Activated naive CD4-positive, alpha-beta T cell (primary cell): ENCODE measurements at places on chromosomes 7 and 10.

GRCh38 chr10:63007112-63007511 lies 126.0 kb upstream of the NRBF2 start:
- no peak for DNase-seq

GRCh38 chr7:43337191-43337590 lies 224.7 kb downstream of the HECW1 start:
- no peak for DNase-seq

GRCh38 chr7:66905278-66905677 lies 15.7 kb upstream of the TMEM248 start:
- no peak for DNase-seq

DNA sequence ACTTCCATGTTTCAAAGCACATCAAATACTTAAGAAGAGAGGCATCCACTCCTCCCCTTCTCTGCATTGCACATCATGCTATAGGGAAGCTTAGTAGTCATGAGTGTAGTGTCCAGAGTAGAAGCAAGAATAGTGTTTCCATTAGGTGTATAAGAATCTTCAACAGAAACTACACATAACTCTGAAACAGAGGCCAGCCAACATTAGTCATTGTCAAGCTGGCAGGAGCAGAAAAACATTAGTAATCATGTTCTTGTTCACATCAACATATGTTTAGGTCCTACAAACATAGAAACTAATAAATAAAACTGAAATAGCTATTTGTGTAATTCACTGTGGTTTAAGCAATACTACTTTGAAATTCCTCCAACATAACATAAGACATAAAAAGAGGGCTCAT lies 370.2 kb downstream of the PPP1R3A start:
- DNase-seq: no peak

DNA sequence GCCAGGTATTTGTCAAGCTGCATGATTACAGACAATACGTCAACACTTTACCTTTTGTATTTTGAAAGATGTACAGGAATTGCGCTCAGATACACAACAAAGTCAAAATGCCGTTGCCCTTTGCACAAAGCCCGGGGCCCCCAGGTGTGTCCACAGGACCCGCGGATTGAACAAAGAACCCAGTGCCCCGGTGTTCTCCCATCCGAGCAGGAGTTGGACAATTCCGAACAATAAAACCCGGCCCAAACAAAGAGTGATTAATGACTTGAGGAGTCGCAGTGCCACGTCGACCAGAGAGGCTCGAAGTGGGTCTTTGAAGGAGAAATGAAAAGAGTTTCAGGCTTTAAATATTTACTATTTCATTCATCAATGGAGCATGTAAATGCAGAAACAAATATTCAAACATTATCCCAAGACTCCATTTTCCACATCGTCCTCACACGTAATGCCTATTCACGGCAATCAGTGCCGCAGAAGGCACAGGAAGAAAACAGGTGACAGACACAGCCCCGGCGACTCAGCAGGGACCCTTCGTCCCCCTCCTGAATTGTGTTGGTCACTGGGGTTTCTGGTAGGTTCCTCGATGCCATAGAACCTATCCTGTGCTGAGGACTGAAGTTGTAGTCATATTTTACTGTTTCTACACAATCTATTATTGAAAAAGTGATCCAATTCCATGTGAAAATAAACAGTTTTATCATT lies 70.9 kb upstream of the MGMT start:
- no peak for DNase-seq

DNA sequence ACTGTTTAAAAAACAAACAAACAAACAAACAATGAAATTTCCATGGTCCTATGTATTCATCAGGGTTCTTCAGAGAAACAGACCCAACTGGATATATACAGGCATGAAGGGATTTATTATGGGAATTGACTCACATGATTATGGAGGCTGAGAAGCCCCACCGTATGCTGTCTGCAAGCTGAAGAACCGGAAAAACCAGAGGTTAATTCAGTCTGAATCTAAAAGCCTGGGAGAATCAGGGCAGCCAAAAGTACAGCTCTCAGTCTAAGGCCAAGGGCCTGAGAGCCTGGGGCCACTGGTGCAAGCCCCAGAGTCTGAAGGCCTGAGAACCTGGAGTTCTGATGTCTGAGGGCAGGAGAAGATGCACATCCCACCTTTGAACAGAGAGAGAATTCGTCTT lies 163.5 kb downstream of the MDFIC start:
- DNase-seq: no peak

DNA sequence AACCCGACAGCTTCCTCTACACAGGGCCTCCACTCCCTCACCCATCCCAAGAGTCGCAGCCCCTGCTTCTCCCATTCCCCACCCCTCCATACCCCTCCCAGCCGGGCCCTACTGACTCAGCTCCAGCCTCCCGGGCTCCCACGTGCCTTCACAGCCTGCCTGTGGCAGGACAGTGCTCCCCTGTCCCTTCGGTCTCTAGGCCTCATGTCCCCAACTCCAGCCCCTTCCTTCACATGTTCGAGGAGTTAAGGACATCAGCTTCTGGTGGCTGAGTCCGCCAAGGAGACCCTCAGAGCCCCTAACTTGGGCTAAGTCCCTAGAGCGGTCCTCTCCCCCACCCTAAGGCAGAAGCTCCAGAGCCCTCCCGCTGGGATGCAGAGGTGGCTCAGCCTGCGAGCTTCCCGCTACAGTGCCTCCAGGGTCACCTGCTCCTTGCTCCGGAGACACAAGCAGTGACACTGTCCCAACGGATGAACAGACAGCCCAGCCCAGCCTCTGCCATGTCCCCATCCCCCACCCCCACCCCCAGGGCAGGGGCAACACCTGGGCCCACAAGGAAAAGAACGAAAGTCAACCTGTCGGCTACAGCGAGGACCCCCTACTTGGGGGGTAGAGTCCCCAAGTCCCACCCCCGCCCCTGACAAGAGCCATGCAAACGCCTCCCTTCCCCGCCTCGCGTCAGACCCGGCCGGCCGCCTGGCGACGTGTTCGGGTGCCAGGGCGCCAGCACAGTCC lies 716 bp downstream of the SMARCD3 start:
- DNase-seq: no peak

DNA sequence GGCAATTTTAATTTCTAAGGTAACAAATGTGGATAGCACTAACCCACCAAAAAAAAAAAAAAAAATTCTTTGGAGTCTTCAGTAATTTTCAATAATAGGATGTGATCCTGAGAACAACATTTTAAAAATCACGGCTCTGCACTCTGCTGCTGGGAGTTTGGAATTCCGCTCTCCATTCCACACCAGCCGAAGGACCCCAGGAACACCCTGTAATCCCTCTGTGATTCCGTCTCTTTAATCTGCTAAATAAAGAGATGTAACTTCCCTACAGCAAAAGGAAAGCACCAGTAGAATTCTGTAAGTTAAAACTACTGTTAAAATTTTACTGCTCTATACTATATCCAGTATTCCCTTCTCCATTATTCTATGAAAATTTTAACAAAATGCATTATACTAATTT lies 284.5 kb downstream of the PTPRN2 start:
- DNase-seq: no peak

DNA sequence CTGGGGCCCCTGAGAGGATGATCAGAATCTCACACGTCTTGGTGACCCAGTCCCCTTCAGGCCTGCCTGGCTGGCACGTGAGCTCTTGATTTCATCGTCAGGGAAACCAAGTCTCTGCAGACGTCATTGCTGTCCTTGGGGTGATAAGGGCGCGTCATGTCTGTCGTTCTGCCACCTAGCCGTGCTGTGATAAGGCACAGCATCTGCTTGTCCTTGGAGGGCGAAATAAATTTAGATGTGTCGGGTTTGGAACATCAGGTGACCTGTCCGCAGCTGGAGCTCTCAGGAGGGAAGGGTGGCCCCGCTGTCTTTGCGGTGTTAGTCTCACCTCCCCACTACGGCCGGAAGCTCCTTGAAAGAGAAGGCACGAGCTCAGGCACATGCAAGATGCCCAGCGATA lies 129.2 kb downstream of the GRK5 start:
- no peak for DNase-seq

GRCh38 chr10:90227786-90228185 lies 526.4 kb downstream of the KIF20B start:
- DNase-seq: no peak

GRCh38 chr7:144842377-144842851 lies 6.6 kb upstream of the TPK1 start:
- DNase-seq: no peak

GRCh38 chr10:100728928-100729861 lies 16.2 kb upstream of the PAX2 start:
- no peak for DNase-seq

DNA sequence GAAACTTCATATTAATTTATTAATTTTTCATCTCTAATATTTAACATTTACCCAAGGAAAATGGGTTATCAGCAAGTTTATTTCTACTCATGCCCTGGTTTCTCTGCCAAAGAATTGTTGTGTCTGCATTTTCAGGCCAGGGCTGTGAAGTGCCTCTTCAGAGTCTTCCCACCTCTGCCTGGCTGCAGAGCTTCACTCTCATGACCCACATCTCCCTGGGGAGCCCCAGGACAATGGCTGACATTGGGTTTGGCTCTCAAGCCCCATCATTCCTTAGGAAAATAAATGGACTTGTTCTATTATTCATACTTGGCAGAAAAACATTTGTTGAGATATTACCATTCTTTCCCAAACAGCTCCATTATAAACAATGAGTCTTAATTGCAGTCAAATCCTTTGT lies 30.3 kb downstream of the CACNA2D1 start:
- DNase-seq: no peak

- DNase-seq: no peak
These were observed 31.9 kb downstream of the IL2RA start for GRCh38 chr10:6030217-6030616.

DNA sequence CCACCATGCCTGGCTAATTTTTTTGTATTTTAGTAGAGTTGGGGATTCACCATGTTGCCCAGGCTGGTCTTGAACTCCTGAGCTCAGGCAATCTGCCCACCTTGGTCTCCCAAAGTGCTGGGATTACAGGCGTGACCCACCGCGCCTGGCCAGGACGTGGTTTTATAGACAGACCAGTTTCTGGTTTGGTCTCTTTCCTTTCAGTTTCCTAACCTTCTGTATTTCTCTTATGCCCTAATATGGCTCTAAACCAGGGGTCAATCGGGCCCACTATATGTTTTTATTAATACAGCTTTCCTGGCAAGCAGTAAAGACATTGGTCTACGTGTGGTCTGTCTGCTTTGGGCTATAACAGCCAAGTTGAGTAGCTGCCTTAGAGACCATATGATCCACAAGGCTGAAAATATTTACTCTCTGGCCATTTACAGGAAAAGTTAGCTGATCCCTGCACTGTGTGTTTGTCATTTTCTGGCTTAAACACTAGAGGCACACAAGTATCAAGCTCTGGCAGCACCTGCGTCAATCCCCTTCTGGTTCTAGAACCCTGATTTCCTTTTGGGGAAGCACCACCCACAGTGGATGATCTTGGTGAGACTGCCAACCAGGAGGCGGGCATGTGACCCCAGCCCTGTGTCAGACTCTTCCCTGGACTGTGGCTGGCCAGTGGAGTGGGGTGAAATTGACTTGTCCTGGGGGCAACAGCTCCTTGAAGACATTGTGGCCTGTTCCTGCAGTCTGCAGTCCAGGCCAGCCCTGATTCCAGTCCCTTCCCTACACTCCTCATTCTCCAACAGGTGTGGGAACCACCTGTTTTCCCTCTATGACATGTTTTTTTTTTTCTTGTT lies 497.2 kb downstream of the PLXNA4 start:
- no peak for DNase-seq

DNA sequence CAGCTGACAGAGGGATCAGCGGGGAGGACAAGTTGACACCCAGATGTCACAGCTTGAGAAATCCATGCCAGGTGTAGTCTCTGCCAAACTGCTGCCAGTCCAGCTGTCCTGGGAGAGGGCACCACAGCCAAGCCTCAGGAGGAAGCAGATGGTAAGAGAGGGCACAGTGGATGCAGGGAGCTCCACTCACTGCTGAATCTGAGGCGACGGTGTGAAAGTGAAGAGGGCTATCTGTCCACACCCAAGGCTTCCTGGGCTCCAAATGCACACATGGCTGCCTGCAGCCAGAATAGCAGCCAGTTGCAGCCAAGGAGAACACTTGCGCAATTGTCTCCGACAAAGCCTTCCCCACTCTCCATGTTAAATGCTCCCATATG lies 502.4 kb downstream of the GRID1 start:
- no peak for DNase-seq

DNA sequence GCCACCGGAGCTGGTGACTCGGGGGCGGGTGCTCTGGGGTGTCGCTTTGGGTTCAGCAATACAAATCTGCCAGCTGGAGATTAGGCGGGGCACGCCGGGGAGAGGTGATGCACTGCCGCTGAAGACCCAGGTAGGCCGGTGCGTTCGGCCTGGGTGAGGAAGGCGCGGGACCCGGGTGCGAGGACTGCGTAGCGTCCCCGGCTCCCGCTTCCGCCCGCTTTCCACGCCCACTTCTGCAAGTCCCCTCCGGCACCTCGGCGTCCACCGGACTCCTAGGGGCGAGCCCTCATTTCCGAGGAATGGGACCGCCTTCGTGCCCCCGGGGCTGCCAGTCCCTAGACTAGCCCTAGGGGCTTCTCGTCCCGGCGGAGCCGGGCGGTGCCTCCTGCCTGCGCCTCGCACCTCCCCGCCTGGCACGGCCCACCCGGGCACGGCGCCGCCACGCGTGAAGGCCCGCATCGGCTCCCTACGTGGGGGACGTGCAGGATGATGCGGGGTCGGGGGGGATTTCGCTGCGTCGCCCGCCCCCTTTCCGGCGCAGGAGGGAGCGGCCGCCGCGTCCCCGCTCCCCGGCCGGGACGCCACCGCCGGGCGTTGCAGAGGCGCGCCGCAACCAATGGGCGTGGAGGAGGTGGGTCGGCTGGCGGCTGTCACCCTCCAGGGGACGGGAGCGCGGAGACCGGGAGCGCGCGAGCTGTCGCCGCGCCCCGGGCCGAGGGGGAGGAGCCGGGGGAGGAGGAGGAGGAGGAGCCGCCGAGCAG lies 40.0 kb downstream of the HK1 start:
- peak; percentile 78 for DNase-seq

DNA sequence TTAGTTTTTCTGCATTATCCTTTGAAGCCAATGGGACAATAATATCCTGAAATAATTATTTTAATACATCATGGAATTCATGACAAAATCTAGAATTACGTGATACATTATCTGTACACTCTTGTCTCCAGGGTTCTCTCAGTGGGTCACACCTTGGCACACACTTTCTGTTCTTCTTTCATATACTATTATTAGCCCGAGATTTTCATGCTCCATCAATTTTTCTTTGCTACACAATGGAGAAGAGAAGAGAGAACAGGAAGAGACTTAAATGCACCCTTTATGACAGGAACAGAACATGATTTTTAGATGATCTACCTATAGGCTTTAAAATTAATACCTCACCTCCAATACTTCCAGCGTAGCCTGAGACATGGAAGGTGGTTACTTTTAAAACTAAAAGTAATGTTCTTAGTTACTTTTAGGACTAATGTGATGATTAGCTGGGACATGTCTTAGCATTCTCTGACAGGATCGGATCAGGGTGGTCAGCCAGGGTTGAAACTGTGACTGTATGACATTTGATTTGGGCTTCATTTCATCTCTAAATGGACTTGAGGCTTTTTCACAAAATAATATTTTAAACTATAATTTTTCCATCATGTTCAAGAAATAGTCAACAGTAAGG lies 148.2 kb upstream of the WNT16 start:
- DNase-seq: no peak

DNA sequence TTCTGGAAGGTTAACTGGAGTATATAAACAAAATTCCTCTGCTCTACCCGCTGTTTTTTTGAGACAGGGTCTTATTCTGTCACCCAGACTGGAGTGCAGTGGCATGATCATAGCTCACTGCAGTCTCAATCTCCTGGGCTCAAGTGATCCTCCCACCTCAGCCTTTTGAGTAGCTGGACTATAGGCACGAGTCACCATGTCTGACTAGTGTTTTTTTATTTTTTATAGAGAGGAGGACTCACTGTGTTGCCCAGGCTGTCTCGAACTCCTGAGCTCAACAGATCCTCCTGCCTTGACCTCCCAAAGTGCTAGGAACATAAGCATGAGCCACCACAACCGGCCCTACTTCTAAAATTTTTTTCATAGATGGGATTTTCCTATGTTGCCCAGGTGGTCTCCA lies 2.2 kb downstream of the RAB18 start:
- DNase-seq: no peak
